ENCODE measurements at places on chromosomes 4 and X. TPM values are rescaled to one million over a fixed set of nuclear protein-coding genes. Genes with fewer than 3 reads are reported as not detected.

Gene P2RY10
- total RNA-seq: 39.3 TPM

Gene GATA1
- total RNA-seq: not detected

Gene GABRQ
- total RNA-seq: not detected

Gene DACH2
- not detected for total RNA-seq

Gene FRMPD3
- not detected for total RNA-seq

Gene CLDN22
- total RNA-seq: not detected

Gene MAGEA10
- not detected for total RNA-seq

Gene UBE2A
- 57.4 TPM for total RNA-seq

Gene MAOA
- 14.8 TPM for total RNA-seq

GRCh38 chrX:134741746-134742145, 83.5 kb upstream of the PLAC1 start:
- DNase-seq: no peak
- no peaks in the 10 kb centered on the region for H3K36me3 ChIP-seq
- H3K27ac ChIP-seq: no peak overlapping the region

DNA sequence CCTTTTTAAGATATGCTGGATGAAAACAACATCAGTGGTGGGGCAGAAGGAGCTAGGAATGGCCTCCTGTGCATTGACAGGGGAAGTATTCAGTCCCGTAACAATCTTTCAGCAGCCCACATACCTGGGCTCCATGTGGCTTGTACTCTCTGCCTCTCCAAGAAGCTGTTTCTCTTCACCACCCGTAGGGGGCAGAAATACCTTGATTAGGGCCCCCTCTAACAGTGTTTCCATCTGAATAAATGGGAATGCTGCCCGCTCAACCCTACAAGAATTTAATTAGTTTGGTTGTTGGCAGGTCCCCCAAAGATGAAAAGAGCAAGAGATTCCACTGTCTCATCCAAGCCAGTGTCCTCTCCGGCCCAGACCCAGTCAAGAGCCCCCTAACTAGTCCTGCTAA, 155.2 kb downstream of the SMIM20 start:
- DNase-seq: no peak
- no peak overlapping the region for H3K27ac ChIP-seq
- no peak overlapping the region for H3K4me3 ChIP-seq
- peaks cover 28% of the 10 kb centered on the region for H3K4me1 ChIP-seq

DNA sequence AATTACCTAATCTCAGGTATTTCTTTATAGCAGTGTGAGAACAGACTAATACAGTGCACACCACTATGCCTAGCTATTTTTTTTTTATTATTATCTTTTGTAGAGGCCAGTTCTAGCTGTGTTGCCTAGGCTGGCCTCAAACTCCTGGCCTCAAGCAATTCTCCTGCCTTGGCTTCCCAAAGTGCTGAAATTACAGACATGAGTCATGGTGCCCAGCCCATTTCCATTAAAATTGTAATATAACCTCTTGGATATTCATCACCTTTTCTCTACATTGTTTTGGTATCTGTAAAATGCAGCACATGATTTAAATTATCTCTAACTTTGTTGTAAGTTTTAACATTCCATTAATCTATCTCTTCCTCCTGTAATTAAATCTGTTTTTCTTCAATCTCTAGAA, 2052.9 kb downstream of the ARAP2 start:
- no peaks in the 10 kb centered on the region for H3K36me3 ChIP-seq
- H3K27ac ChIP-seq: no peak overlapping the region

- no peaks in the 10 kb centered on the region for H3K36me3 ChIP-seq
- no peak overlapping the region for H3K27ac ChIP-seq
- H3K27me3 ChIP-seq: no peaks in the 10 kb centered on the region
- H3K4me3 ChIP-seq: no peak overlapping the region
Observed at GRCh38 chrX:9609499-9609898, 144.6 kb downstream of the TBL1X start.

DNA sequence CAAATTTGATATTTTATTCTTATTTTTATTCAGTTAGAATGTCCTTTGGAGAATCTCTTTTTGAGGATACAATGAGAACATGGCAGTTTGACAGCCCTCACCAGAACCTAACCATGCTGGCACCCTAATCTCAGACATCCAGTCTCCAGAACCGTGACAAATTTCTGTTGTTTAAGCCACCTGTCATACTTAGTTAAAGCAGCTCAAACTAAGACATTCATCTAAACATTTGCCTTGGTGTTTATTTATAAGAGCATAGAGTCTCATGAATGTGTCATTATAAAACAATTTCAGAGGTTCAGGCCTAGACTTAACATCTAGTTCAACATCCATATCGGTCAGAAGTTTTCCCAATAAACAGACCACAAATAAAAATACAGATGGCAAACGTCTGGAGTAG, 125.1 kb upstream of the FUNDC1 start:
- H3K27ac ChIP-seq: no peak overlapping the region
- H3K27me3 ChIP-seq: no peaks in the 10 kb centered on the region
- DNase-seq: no peak

DNA sequence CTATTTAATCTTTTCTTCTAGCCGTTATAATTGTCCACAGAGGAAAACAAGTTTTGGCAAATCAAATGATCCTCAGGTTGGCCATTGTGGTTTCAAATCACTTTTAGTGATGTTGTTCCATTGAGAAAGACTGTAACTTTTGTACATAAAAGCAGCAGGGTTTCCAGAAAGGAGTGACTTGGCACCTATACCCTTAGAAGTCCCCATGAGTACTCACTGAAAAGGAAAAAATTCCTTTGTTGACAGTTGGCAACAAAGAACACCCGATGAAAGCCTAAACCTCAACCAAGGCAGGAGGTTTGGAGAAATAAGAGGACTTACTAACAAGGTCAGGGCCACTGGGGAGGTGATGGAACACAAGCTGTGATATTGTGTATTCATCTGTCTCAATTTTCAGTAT, 474.4 kb downstream of the RAPGEF2 start:
- no peak for DNase-seq
- H3K27me3 ChIP-seq: no peaks in the 10 kb centered on the region
- H3K36me3 ChIP-seq: no peaks in the 10 kb centered on the region

DNA sequence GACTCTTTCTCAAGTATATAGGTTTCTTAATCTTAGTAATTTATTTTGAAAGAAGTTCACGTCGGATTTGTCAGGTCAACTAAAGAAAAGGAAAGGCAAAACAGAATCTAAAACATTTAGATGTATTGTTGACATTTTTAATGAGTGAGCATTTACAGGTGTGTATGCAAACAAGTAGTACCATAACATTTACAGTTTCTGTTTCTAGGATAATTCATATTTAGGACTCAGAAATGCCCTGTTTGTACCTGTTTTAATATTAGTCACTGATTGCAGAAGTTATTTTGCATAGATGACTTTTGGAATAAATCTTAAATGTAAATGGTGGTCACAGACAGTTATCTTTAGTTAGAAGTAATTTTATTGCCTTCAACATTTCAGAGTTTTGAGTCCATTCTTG, 151.3 kb upstream of the NUDT6 start:
- H3K27me3 ChIP-seq: no peaks in the 10 kb centered on the region
- no peak for DNase-seq
- peaks cover 4% of the 10 kb centered on the region for H3K36me3 ChIP-seq

GRCh38 chr4:173370130-173370476, 651 bp upstream of the SAP30 start:
- peak; percentile 71 for DNase-seq
- H3K4me1 ChIP-seq: peaks cover 38% of the 10 kb centered on the region
- H3K36me3 ChIP-seq: peaks cover 8% of the 10 kb centered on the region
- H3K4me3 ChIP-seq: peak overlapping the region; percentile 100
- H3K27me3 ChIP-seq: peaks cover 4% of the 10 kb centered on the region
- H3K27ac ChIP-seq: peak overlapping the region; percentile 99

- DNase-seq: no peak
- H3K4me1 ChIP-seq: no peaks in the 10 kb centered on the region
- no peak overlapping the region for H3K4me3 ChIP-seq
- H3K27me3 ChIP-seq: peaks cover 1% of the 10 kb centered on the region
- no peak overlapping the region for H3K27ac ChIP-seq
Observed at GRCh38 chr4:77636902-77637301, 31.3 kb downstream of the CXCL13 start.

- no peak for DNase-seq
- peaks cover 16% of the 10 kb centered on the region for H3K27me3 ChIP-seq
- no peaks in the 10 kb centered on the region for H3K4me1 ChIP-seq
Observed at GRCh38 chr4:101556842-101557241, 209.5 kb upstream of the PPP3CA start.

DNA sequence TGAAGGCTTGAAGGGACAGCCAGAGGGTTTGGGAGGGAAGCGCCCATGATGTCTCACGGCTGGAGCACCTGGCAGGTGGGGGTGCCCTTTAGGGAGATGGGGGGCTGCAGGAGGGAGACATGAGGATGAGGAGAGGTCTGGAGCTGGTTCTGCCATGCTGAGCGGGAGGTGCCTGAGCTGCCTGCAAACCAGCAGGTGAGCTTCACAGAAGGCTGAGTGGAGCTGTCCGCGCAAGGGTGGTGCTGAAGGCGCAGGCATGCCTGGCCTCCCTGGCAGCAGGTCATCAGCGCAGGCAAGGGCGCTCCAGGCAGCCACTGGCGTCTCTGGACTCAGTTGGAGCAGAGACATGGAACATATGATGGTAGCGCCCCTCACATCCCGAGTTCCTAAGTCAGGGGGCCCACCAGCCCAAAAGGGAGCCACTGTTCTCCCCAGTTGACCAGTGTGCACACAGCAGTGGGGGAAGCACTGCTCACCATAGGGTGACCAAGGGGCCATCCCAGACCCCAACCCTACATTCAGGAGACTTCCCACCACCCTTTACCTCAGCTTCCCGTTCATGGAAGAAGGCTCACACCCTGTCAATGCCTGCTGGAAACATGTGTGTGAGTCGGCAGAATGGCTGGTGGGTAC, 25.8 kb downstream of the ADRA2C start:
- no peaks in the 10 kb centered on the region for H3K4me1 ChIP-seq
- peaks cover 6% of the 10 kb centered on the region for H3K27me3 ChIP-seq
- H3K27ac ChIP-seq: no peak overlapping the region
- H3K36me3 ChIP-seq: no peaks in the 10 kb centered on the region
- H3K4me3 ChIP-seq: no peak overlapping the region
- peak; percentile 47 for DNase-seq

GRCh38 chr4:109673303-109673702, 29.9 kb downstream of the CASP6 start:
- no peak for DNase-seq
- H3K27ac ChIP-seq: no peak overlapping the region
- H3K4me1 ChIP-seq: peaks cover 30% of the 10 kb centered on the region
- H3K27me3 ChIP-seq: no peaks in the 10 kb centered on the region

- H3K4me3 ChIP-seq: no peak overlapping the region
- H3K27ac ChIP-seq: no peak overlapping the region
- DNase-seq: no peak
- H3K27me3 ChIP-seq: no peaks in the 10 kb centered on the region
Observed at GRCh38 chr4:171715973-171716372, 97.2 kb upstream of the GALNTL6 start.

- no peak overlapping the region for H3K4me3 ChIP-seq
- H3K27ac ChIP-seq: no peak overlapping the region
- H3K4me1 ChIP-seq: no peaks in the 10 kb centered on the region
- no peaks in the 10 kb centered on the region for H3K36me3 ChIP-seq
Observed at GRCh38 chr4:23484689-23485088, 405.2 kb downstream of the PPARGC1A start.

DNA sequence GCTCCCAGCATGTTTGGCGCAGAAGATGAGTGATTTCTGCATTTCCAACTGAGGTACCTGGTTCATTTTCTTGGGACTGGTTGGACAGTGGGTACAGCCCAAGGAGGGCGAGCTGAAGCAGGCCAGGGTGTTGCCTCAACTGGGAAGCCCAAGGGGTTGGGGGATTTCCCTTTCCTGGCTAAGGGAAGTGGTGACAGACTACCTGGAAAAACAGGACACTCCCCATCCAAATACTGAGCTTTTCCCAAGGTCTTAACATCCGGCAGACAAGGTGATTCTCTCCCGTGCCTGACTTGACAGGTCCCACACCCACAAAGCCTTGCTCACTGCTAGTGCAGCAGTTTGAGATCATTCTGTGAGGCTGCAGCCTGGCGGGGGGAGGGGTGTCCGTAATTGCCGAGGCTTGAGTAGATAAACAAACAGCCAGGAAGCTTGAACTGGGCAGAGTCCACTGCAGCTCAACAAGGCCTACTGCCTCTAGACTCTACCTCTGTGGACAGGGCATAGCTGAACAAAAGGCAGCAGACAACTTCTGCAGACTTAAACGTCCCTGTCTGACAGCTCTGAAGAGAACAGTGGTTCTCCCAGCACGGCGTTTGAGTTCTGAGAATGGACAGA, 307.7 kb upstream of the ARSJ start:
- no peak for DNase-seq
- no peaks in the 10 kb centered on the region for H3K4me1 ChIP-seq
- H3K36me3 ChIP-seq: no peaks in the 10 kb centered on the region
- no peak overlapping the region for H3K4me3 ChIP-seq
- no peak overlapping the region for H3K27ac ChIP-seq

DNA sequence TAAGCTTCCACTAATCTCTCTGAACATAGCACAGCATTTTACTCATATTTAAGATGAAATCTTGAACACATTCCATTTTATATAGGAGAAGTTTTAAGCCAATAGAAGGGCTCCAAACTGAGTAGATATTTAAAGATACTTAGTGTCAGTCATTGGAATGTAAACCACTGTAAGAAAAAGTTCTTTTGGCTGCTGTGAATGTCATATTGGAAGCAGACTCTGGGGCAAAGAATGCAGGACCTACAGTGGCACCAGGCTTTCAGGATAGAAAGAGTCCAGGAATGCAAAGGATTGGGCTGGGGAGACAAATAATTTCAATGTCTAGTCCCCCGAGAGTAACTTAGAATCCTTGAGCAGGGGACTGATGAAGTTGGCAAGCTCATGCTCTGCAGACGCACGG, 1047.7 kb downstream of the STIM2 start:
- no peak overlapping the region for H3K4me3 ChIP-seq
- no peaks in the 10 kb centered on the region for H3K27me3 ChIP-seq
- no peak overlapping the region for H3K27ac ChIP-seq
- DNase-seq: no peak
- H3K36me3 ChIP-seq: no peaks in the 10 kb centered on the region
- H3K4me1 ChIP-seq: no peaks in the 10 kb centered on the region

GRCh38 chr4:164683040-164683439, 70.9 kb upstream of the SMIM31 start:
- H3K27me3 ChIP-seq: no peaks in the 10 kb centered on the region
- H3K4me1 ChIP-seq: no peaks in the 10 kb centered on the region
- no peaks in the 10 kb centered on the region for H3K36me3 ChIP-seq
- no peak overlapping the region for H3K4me3 ChIP-seq

DNA sequence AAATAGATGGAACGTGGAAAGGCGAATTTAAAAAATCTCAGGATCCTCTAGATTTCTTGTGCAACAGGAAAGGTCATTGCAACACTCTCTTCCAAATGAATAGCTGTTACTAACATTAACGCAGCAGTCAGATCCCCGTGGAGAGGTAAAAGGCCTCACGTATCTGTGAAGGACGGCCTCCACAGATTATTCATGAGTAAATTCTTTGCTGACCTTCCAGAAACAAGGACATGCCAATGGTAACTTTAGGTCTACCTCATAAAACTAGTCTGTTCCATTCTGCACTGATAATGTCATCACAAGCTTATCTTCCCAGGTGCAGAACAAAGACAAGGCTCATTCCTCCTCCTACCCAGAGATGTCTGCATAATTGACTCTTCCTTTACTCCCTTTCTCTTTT, 16.1 kb upstream of the REPS2 start:
- H3K36me3 ChIP-seq: no peaks in the 10 kb centered on the region
- no peaks in the 10 kb centered on the region for H3K4me1 ChIP-seq
- no peak overlapping the region for H3K27ac ChIP-seq
- no peak overlapping the region for H3K4me3 ChIP-seq
